AG04449 (cell line): ENCODE measurements at places on chromosomes 2 and 18.

DNA sequence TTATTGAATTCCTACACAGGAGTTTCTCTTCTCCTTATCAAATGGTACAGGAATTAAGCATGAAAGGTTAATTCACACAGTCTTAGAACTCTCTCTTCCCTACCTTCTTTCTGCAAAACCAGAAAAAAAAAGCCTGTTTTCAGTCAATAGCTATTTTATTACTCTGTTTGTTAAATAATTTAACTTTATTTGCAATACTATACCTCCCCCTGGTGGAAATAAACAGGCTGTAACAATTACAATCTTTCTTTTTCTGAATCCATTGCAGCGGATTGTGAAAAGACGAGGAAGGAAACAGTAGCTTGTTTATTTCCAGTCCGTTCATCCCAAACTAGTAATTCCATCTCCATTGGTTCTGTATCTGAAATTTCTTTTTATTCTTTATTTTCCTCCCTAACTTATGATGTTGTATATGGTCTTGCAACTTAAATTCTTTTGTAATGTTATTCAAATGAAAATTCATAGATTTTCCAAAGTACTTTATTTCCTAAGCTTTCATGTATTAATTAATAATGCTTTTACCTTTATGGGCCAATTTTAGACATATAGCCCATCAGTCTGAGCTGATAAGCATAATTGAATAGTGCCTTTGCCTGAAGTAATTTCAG is 165.2 kb downstream of the SH3BP4 start:
- DNase-seq: no peak

- DNase-seq: no peak
Measured at GRCh38 chr2:140994856-140995255, 1136.0 kb downstream of the LRP1B start.

DNA sequence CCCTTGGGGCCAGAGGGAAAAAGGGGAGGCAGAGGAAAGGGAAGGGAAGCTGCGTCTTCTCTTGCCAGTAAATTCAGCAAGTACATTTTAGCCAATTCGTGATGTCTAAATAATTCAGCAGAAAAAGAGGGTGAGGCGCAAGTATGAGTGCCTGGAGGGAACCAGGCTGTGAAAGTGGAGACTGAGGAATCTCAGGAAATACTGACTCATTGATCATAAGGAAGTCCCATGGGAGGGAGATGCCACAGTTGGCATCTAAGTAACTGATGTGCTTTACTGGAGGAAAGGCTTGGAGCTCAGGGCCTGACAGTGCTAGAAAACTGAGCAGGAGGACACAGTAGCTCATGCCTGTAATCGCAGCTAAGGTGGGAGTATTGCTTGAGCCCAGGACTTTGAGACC is 31.1 kb downstream of the KIF5C start:
- no peak for DNase-seq

- no peak for DNase-seq
Measured at GRCh38 chr2:10864861-10865636, 46.7 kb upstream of the KCNF1 start.

- no peak for DNase-seq
Measured at GRCh38 chr18:38759457-38759856, 1193.9 kb upstream of the CELF4 start.

- no peak for DNase-seq
Measured at GRCh38 chr2:142629193-142629592, 248.3 kb upstream of the KYNU start.

DNA sequence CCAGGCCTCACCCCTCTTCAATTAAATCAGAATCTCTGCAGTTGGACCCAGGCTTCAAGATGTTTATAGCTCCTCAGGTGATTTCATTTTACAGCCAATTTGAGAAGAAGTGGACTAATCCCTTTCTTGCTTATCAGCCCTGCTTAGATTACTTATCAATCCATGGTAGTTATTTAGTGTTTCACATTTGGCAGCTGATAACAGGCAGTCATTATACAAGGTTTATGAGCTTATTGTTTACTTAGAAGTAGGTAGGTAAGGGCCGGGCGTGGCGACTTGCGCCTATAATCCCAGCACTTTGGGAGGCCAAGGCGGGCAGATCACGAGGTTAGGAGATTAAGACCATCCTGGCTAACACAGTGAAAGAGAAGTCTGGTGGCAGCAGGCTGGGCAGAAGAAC is 237.5 kb downstream of the CTNNA2 start:
- DNase-seq: no peak

GRCh38 chr2:200338692-200339091 is 32.2 kb downstream of the SPATS2L start:
- DNase-seq: no peak

DNA sequence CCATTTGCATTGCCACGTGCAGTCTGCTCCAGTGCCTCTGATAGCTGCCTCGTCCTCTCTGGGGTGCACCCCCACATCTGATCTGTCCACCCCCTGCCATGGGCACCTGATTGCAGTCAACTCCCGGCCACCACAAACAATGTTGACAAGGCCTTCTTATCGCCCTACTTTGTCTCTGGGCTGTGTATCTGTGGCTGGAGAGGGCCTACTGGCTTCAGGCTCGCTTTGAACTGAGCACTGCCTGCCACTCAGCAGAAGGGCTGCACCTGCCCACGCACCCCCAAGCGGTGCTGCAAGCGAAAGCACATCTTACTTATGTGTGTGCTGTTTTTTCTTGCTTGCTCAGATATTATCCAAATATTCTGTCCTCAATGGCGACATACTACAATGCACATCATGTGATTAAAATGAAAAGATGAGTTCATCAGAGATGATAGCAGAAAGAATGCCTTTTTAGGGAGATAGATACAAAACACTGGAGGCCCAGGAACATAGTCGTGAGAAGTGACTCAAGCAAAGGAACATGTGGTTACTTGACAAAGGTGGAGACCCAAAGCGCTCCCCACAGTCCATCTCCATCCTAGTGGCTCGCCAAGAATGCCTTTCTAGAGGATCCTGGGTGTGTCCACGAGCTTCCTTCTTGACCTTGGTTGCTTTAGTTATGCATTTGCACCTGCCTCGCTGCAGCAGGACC is 28.8 kb downstream of the FBLN7 start:
- no peak for DNase-seq

GRCh38 chr2:151826737-151827157 is 1.5 kb downstream of the ARL5A start:
- no peak for DNase-seq

DNA sequence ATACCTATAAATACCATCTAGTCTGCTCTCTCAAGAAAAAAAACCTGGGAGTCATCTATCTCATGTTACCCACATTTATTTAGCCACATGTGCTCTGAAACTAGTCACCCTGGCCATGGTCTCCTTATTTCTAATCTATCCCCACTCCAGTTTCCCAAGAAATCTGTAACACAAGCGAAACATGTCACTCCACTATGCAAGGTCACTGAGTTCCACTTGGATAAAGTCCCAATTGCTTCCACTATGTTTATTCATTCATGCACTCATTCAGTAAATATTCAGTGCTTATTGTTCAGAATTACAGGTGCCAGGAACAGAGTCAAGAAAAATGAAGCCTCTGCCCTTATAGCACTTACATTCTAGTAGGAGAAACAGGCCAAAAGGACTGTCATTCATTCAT is 369.4 kb upstream of the CYRIA start:
- DNase-seq: peak; percentile 7

- DNase-seq: no peak
Measured at GRCh38 chr2:137969418-137969765, 5.1 kb downstream of the HNMT start.

- no peak for DNase-seq
Measured at GRCh38 chr2:101477556-101477955, 2.6 kb upstream of the RFX8 start.

- DNase-seq: no peak
Measured at GRCh38 chr18:75023473-75023872, 185.5 kb downstream of the PTGR3 start.

DNA sequence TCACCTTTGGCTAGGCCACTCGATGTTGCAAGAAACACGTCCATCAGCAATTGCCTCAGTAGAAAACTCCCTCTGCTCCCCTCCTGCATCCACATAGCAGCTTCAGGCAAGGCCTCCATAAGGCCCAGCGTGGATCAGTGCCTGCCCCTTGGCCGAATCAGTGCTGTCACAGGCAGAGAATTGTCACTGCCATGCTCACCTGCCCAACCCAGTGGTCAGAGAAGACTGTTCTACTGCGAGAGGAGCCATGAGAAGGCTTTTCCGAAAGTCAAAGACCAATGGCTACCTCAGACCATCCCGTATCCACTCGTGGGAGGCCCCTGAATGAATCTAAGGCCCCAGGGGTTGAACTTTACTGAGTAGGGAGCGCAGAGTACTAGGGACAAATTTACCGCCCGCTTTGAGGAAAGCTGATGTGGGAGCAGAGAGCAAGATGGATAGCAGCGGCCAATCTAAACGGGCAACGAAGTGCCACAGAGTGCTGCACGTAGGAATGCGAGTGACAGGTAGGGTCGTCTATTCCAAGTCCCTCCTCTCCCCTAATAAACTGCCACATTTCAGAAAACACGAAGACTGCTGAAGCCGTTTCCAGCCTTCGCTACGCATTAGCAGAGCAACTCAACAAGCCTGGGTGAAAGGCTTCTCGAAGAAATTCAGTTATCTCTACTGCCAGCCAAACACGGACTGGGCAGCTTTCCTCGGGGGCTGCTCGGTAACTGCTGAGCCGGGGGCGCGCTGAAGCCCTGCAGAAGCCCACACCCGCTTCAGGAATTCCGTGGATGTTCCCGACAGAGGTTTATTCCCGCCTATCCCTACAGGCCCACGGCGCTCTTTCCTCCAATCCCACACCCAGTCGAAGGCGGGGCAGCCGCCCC is 968 bp upstream of the RALBP1 start:
- no peak for DNase-seq

DNA sequence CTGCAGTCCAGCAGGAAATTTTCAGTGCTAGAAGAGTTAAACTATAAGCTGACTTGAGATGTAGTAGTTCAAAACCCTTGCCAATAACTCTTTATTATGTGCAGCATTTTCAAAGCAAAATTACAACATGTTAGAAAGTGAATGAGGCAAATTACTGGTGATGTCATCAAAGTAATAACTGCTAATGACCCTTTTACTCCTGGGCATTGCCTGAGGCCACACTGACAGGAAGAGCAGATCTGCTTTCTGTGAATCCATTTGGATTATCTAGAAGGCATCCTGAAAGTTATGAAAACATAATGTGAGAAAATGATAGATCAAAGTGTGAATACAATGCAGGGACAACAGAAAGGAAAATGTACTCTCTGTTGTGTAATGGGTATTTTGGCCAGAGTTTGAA is 139.6 kb upstream of the TRIB2 start:
- DNase-seq: no peak

DNA sequence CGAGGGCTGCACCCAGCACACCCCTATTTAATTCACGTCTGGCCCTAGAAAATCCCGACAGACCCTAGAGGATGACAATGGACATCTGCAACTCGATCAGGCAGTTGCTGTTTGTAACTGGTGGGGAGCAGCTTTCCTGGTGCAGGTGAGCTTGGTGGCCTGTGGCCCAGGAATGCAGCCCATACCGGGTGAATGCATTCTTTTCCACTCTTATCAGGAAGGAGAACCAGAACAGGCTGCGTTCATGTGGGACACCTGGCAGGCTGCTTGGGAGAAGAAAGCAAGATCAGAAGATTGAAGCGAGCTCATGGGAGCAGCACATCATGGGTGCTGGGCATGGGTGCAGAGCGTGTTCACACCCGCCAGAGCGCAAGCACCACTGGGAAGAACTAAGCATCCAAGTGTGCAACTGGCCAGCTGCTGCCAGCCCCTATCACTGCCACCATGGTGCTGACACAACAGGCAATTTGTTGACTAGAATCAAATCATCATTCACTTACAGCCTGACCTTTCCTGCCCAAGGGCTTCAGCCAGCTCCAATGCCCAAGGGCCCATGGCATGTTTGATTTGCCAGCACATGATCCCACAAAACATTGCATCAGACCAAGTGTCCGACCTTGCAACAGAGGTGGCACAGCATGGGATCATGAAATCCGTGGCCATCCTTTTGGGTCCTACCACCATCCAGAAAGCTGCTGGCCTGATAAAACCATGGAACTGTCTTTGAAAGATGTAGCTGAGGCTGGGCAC is 241.7 kb upstream of the ID2 start:
- DNase-seq: no peak

DNA sequence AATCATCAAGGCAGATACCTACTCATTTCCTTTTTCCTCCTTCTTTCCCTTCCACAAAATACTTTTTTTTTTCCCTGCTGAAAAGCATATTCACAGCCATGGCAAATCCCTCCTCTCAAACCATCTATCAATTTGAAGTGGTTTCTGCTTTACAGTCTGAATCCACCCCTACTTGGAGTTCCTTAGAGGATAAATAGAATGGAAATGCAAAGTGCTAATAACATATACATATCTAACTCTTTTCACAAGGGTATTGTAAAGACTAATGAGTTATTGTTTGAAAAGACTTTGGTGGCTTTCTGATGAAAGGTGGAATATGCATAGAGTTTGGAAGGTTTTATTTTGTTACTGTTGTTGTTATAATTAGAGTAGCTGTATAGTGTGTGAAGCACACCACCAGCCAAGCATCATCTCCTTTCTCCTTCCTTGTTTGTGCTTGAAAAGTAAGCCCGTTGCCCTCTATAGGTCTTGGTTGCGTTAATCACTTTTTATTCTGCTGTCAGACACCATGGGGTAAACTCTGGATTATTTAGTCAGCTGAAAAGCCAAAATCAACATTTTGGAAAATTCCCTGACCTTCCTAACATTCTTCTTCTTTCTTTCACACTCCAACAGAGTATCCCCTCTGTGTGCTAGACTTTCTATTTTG is 2126.9 kb upstream of the CELF4 start:
- no peak for DNase-seq

- no peak for DNase-seq
Measured at GRCh38 chr18:60754413-60755009, 381.9 kb upstream of the MC4R start.

DNA sequence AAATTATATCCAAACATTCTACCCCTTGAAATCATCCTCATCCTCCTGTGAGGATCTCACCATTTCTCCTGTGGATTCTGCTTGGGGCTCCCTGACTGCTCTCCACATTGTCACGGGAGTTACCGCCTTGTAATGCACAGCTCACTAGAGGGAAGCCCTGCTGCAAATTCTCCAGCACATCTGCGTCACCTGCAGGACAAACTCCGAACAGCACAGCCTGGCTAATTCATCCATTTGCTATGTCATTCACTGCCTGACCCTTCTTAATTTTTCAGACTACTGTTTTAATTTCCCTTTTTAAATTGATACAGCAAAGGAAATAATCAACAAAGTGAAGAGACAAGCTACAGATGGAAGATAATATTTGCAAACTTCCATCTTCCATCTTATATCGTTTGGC is 627.4 kb downstream of the FBXO15 start:
- no peak for DNase-seq

- no peak for DNase-seq
Measured at GRCh38 chr18:35653392-35654135, 72.0 kb downstream of the GALNT1 start.
